Stimulated activated CD4-positive, alpha-beta T cell treated with anti-CD3 and anti-CD28 coated beads, Interleukin-1b, Interleukin-23, amount 100 ng/mL, for 48 hours (primary cell): ENCODE measurements at places on chromosomes 2 and 18.

- no peak for DNase-seq
These were observed 238.3 kb downstream of the PRKCE start for GRCh38 chr2:45889620-45890370.

DNA sequence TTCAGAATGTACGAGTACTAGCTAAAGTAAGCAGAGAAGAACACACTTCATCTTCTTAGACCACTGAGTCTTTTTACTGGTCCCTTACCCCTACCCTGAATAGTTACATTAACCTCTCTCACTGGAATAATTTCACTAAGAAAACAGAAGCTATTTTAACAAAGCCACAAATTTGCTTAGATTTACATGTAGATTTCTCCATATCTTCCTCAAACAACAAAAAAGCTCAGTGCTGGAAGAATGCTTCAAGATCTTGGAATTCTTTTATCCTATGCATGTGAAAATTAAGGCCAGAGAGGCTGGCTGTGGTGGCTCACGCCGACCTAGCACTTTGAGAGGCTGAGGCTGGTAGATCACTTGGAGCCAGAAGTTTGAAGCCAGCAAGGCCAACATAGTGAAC, 35.2 kb downstream of the MOGAT1 start:
- DNase-seq = no peak

DNA sequence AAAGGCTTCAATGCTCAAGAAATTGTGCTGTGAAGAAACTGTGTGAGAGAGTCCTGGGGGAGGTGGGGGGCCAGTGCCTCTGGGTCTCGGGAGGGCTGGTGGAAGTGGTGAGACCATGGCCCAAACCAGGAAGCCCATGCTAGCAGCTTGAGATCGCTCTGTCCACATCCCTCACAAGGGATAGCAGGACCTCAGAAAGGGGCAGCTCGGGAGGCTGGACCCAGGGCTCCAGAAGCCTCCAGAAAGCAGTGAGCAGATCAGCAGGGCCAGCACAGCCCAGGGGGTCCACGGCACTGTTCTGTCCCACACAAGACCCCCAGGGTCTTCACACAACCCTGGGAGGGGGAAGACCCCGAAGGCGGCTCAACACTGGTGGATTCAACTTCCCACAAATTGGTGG, 24.1 kb downstream of the ST8SIA5 start:
- no peak for DNase-seq

GRCh38 chr18:54983041-54983686, 23.9 kb upstream of the CCDC68 start:
- DNase-seq = no peak

DNA sequence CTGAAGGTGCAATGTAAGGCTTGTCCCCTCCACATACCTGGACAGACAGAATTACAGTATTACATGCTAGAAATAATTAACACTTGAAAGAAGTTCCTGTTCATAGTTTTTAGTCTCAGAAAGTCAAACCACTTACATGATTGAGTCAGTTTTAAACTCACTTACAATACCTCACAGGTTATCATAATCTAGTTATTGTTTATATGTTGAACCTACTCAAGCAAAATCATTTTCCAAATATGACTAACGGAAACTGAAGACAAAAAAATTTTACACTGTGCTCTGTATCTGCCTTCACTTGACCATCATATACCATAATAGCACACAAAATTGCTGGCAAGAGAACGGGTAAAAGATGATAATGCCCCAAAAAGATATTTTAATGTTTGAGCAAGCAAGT, 78.5 kb downstream of the ATL2 start:
- no peak for DNase-seq

GRCh38 chr2:76406134-76406855, 695.6 kb upstream of the GCFC2 start:
- DNase-seq = no peak

GRCh38 chr2:166628478-166629136, 134.6 kb upstream of the SCN7A start:
- DNase-seq = no peak

DNA sequence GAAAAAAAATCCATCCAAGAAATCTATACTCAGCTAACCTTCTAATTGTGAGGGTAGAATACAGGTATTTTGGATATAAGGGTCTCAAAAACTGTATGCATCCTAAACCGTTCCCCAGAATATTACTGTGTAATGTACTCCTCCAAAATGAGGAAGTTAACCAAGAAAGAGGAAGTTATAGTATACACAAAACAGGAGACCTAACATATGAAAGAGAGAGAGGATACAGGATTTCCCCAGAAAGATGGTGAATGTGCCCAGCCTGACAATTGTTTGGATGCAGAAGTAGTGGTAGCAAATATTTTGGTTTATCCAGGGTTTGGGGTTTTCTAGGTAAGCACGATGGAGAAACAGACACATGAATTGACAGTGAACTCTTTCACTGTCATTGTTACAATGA, 50.6 kb downstream of the GALNT3 start:
- DNase-seq = no peak

DNA sequence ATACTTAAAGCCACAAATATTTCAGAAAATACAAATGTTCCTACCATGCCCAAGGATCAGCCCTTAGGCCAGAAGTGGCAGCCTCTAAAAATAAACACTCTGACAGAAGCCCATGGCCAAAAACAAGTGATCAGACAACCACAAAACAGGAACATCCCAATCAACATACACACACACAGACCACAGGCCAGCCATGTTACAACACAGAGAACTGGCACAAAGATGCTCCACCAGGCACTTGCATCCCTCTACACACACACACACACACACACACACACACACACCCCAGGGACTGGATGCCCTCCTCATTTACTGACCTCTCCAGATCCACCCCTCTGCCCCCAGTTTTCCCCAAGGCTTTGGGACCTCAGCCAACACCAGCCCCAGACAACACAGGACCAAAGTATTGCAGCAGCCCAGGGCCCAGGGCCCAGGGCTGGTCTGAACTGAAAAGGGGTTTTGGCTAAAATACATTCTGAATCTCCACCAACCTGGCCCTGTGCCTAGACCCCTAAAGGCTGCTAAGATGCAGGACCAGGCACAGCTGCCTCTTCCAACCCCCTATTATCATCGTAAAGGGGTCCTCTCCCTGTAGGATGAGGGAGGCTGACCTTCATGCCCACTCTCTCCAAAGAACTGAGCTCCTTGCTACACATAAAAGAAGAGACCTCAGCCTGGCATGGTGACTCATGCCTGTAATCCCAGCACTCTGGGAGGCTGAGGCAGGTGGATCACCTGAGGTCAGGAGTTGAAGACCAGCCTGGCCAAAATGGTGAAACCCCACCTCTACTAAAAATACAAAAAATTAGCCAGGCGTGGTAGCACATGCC, 151.4 kb downstream of the TNS1 start:
- no peak for DNase-seq

GRCh38 chr2:237693291-237693994, 66.1 kb downstream of the LRRFIP1 start:
- no peak for DNase-seq

DNA sequence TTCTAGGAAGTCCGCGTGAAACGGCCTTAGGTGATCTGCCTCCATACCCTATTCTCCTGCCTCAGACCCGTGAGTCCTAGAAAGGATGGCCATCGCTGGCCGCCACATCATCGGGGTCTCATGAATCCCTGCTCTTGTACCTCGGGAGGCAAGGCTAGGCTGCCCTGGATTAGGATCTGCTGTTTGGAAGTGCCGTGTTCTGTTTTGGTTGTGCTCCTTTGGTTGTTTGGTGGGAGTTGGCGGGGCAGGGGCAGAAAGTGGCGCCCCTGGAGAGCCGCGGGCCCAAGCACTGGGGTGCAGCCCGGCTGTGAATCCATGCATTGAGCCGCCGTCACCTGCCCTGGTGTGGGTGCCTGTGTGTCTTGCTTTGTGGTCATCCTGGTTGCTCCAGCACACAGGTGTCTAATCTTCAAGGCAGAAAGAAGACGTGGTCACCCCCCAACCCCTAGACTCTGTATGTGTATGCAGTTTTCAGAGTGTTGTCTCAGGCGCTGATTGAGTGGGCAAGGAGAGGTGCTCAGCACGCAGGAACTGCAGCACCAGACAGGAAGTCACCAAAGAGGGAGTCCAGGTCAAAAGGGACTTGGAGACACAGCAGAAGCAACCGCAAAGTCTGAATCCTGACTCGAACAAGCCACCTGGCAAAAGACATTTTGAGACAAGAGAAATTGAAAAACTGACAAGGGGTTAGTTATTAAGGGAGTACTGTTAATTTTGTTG, 80.0 kb upstream of the LDLRAD4 start:
- DNase-seq = no peak

GRCh38 chr2:233007270-233007669, 5.8 kb downstream of the NGEF start:
- DNase-seq = no peak

DNA sequence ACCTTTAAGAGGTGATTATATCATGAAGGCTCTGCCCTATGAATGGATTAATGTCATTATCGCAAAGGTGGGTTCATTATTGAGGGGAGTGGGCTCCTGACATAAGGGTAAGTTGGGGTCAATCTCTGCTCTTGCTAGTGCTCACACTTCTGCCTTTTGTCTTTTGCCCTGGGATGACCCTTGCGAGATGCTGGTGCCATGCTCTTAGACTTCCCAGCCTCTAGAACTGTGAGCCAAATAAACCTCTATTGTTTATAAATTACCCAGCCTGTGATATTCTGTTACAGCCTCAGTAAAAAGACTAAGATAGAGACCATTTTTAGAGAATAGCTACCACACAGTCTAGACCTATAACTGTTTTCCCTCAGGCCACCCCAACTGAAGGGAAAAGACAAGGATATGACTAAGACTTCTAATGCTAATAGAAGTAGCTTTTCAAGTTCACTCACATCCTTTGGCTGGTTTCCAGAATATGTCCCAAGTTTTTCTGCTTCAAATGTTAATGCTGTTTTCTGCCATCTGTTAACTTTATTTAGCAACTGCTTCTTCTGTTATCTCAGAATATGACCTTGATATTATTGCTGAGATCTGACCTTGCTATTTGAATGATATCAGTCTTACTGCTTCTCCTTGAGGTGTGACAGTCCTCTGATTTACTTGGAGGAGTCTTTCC, 65.1 kb upstream of the STAM2 start:
- no peak for DNase-seq

DNA sequence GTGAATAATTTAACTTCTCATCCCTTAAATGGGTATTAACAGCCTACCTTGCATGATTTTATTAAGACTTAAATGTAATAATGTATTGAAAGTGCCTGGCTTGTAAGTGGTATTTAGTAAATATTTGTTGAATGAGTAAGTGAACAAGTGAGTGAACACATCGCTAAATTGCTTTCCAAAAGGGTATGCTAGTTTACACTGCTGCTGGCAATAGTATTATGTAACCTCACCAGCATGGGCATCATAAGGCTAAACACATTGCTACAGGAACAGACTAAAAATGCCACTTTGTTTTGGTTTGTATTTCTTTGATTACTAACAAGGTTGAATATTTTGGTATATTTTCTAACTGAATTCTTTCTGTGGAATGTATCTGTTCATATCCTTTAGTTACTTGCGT, 9.8 kb downstream of the WDR43 start:
- no peak for DNase-seq

DNA sequence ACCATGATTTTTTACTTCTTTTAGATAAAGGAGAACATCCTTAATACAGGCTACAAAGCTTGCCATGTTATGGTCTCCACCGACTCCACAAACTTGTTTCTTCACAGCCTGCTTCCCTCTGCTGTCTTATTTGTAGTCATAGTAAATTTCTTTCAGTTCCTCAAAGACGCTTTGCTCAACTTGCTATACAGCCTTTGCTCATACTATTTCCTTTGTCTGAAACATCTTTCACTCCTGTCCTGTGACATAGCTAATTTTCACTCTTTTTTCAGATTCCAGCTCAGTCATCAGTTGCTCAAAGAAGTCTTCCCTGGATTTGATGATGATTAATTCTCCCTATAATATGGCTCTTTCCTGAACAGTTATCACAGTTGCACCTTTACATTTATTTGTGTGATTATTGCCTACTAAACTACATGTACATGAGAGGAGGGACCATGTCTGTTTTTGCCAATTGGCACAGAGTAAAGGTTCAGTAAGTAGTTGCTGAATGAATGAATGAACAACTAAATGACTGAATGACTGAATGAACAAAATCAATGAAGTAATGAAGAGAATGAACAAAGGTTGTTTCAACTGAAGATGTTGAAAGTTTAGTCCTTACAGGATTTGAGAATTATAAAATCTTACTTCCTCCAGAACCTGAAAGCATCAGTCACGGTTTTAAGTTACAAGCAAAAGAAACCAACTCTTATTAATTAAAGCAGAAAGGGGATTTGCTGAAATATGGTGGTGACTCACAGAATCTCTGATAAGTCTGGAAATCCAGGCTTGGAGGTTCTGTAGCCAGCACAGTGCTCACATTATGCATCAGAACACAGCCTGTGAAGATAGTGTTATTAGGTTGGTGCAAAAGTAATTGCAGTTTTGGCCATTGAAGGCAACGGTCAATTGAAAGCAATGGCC, 186.4 kb upstream of the FAM98A start:
- DNase-seq = no peak

DNA sequence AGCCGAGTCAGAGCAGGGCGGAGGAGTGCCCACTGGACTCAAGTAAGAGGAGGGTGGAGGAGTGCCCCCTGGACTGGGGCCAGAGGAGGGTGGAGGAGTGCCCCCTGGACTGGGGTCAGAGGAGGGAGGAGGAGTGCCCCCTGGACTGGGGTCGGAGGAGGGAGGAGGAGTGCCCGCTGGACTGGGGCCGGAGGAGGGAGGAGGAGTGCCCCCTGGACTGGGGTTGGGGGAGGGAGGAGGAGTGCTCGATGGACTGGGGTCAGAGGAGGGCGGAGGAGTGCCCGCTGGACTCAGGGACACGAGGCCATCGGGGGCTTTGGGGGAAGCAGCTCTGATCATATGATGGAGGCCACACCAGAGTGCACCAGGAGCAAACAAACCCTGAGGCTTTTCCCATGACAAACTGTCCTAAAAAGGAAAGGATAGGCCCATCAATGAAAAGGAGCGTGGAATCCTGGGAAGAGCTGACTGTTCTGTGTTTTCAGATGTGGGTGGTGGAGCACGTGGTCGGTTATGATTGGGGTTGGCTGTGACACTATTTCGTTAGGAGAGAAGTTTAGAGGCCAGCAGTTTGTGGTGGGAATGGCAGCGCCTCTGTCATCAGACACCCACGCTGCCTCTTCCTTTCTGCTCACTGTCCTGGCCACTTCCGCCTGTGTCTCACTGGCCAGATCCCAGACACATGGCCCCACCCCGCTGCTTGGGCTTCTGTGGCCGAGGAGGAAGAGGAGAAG, 24.5 kb upstream of the HPCAL1 start:
- peak; percentile 22 for DNase-seq

- DNase-seq = no peak
These were observed 239.4 kb upstream of the HNMT start for GRCh38 chr2:137724912-137725311.

- peak; percentile 58 for DNase-seq
These were observed 5.7 kb upstream of the WIPF1 start for GRCh38 chr2:174603280-174603679.

GRCh38 chr2:164420787-164421186, 200.5 kb downstream of the GRB14 start:
- DNase-seq = no peak
